ENCODE measurements at places on chromosomes 3 and 15.

GRCh38 chr3:187120326-187120725, 19.0 kb downstream of the RPL39L start:
- no peak for DNase-seq

GRCh38 chr3:105427332-105427731, 60.6 kb downstream of the ALCAM start:
- DNase-seq = no peak

DNA sequence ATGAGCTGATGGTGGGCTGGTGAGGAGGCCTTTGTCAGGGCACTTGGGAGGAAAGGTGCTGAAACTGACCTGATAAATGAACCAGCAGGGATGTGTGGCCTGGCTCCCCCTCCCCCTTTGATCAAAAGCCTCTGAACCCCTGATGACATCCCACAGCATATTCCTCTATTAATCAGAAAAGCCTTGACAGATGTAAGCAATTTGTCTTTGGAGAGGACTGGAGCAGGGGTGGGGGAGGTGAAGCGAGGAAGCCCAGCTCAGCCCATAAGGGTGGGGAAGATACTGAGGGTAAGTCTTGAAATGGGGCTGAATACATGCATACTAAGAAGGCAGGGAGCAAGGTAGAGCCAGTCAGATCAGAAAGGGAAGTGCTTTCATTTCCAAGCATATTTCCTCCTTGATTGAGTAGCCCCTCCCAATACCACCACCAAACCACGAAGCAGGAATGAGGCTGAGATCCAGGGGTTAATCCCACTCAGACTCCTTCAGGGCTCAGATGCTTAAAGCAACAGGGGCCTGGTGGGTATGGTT, 34.7 kb upstream of the MRPS22 start:
- peak; percentile 78 for DNase-seq

DNA sequence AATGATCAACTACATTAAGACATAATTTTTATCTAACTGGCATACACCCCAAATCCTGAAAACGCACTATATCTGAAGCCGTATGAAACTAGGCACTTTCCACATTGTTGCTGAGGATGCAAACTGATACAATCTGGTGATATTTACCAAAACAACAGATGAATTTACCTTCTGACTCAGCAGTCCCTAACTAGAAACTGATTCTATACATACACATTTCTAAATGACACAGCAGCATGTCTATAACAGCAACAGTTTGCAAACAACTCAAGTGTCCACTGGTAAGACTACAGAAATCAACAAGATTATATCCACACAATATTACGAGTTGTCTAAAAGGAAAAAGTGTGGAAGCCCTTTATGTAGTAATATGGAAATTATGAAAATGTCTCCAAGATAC, 22.9 kb downstream of the SECISBP2L start:
- no peak for DNase-seq

DNA sequence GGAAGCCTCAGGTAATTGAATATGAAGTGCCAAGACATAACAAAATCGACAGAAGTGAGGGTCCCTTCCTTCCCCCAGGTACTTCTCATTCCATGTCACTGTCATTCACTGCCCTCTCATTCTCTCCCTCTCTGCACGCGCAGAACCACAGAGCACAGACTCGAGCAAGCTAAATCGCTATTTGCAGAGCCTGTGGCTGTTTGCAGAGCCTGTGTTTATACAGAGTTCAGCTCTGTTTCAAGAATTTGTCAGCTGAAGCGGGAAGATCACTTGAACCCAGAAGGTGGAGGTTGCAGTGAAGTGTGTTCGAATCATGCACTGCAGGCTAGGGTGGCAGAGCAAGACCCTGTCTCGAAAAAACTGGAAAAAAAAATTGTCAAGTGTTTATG, 2.5 kb downstream of the VILL start:
- DNase-seq = no peak

DNA sequence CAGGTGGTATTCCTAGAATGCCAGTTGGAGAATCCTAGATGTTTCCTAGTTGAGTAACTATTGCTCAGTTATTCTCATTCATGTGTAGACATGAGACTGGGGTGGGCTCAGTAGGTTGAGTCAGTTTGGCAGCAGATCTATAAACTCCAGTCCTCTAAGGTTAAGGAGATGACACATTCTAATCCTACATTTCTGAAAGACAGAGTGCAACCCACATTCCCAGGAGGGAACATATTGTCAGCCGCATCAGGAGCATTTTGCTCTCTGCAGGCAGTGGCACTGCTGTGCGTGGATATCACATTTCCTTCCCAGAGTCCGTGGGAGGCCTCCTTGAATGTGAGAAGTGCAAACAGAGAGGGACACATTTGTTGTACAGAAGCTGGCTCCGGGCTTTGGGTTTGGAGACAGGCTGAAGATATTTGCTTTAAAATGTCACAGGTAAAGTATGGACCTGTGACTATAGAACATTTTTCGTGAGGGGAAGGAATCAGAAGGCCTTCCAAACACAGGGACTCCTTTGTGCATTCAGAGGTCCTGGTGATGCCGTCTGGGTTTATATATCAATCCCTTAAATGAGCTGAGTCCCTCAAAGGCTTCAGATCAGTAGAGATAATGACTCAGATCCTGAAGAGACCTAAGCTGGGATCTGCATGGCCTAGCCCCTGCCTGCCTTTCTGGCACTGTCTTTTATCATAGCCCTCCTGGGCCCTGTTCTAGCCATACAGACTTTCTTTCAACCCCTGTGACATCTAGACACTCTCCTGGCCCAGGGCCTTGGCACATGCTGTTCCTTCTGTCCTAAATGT, 156.5 kb downstream of the CADPS start:
- DNase-seq = peak; percentile 87

GRCh38 chr3:154971771-154972326, 108.3 kb upstream of the MME start:
- peak; percentile 81 for DNase-seq

- DNase-seq = peak; percentile 97
Measured at GRCh38 chr3:185549122-185549521, 3.3 kb downstream of the LIPH start.

GRCh38 chr3:190180268-190180667, 59.6 kb upstream of the P3H2 start:
- DNase-seq = peak; percentile 72

DNA sequence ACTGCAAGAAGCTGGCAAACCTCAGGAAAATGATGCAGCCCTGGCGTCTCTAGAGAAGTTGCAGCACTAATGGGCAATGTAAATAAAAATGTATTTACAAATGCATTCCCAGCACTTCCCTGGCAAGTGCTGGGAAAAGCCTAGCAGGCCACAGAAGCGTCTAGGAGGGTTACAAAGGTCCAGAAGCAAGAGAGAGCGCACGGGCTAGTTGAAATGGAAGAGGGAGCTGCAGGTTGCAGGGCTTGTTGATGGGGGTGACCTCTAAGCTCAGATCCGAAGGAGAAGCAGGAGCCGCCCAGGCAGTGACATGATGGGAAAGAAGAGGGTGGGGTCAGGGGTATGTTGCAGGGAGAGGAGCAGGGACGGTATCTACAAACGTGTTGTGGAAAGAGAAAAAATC, 2.7 kb upstream of the KNL1 start:
- no peak for DNase-seq

DNA sequence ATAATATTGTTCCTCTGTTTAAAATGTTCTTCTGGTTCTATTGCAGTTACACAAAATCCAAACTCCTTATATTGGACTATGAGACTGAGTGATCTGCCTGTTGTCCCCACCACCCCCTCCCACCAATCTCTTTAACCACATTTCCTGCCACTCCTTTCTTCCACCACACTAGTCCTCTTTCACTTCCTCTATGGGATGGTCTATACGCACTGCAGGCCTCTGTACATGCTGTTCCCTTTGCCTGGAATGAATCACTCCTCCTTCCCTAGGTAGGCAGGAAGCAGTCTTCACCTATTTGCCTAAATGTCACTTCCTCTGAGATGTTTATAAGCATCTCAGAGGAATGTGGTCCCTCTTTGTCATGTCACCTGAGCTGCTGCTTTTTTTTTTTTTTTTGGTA, 4.0 kb downstream of the MAP2K1 start:
- DNase-seq = no peak

DNA sequence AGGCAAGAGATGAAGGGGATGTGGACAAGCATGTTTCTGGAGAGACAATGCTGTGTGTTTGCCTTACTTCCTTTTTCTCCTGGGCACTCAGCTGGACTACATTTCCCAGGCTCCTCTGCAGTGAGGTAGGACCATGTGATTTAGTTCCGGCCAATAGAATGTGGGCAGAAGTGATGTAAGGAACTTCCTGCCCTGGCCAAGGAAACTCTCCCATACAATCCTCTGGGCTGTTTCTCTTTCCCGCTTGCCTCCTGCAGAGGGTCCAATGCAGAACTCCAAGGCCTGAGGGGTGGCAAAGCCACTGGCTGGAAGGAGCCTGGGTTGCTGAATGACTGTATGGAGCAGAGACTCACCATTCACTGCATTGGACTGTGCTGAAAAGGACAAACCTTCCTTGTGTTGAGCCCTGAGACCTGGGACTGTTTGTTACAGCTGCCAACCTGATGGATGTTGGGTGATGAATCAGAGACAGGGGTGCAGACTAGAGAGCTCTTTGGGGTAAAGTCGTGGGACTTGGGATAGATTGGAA, 82.7 kb upstream of the SLC6A6 start:
- DNase-seq = peak; percentile 69

DNA sequence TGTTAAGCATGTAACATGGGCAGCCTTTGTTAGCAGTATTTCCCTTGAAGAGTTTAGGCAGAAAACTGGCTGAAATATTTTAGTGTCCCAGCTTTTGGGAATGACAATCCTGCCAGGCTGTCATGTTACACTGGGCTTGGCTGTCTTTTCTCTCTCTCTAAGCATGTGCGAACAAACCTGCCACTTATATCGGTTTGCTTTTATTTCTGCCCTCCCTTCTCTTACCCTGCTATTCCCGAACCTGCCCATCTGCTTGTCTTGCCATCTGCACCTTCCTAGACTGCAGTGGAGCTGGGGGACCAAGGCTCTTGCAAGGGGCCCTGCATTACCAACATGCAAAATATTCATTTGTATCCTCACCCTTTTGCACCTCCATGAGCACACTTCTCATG, 339.6 kb downstream of the EPHB1 start:
- no peak for DNase-seq

DNA sequence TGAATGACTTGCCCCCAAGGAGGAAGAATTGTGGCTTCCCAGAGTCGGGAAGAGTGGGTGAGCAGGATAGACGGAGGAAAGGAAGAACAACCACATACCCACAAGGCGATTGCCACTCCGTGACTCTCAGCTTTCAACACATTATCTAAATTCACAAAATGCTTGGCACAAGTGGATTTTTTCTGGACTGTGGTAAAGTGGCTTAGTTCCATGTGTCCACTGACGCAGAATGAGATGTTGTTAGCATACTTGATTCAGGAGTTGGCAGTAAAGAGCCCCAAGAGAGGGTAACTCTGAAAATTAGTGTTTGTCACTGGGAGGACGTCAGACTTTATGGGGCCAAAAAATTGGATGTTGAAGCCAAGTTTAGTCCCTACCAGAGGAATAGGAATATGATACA, 198.8 kb upstream of the CTNNB1 start:
- peak; percentile 16 for DNase-seq

- no peak for DNase-seq
Measured at GRCh38 chr15:74692327-74692726, 3.5 kb downstream of the EDC3 start.

DNA sequence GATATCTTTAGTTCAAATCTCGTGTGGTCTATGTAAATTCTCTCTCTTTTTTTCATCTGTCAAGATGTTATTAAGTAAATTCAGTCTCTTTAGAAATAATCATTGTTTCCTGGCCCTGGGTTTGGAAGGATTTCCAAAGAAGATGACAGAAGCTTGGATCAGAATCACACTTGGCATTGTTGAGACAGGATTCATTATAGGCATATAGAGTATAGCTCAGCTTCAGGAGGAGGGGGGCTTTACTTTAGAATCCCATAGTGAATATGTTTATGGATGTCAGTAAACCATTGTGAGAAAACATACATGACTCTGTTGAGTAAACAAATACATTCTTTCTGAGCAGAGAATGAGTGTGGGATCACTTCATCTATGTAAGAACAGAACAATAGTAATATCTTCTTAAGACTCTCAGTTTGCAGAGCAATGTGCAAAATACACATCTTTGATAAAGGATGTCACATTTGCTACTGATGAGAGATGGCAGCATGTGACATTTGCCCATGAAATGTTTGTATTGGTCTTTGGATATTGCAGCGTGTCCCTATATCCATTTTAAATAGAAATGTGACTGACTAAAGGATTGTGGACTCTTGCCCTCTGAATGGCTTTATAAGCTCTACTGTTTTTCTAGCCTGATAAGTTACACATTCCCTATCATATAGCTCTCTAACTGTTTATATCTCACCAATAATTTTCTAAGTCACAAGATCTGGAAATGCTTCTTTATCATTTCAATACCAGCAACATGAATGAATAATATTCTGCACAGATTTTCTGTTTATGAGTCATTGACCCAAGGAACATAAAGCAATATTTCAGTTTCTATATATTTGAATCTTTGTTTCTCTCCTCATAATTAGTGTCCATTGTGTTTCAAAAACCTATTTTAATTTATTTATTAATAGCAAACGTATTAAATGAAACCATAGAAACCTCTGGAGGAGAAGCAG, 95.6 kb upstream of the THRB start:
- DNase-seq = peak; percentile 31

DNA sequence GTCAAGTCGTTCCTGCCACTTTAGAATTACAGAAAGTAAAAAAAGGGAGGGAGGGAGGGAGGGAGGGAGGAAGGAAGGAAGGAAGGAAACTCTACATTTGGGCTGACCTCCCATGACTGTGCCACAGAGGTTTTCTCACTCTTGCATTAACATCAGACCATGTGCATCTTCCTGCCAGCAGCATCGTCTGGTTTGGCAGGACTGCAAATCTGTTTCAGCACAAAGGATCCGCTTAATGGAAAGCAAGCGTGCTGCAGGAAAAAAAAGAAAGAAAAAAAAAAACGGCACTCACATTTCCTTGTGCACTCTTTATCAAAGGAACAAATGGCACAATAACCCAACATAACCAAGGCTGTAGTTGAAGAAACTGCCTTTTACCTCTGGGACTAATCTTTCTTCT, 148.8 kb upstream of the HES1 start:
- no peak for DNase-seq

DNA sequence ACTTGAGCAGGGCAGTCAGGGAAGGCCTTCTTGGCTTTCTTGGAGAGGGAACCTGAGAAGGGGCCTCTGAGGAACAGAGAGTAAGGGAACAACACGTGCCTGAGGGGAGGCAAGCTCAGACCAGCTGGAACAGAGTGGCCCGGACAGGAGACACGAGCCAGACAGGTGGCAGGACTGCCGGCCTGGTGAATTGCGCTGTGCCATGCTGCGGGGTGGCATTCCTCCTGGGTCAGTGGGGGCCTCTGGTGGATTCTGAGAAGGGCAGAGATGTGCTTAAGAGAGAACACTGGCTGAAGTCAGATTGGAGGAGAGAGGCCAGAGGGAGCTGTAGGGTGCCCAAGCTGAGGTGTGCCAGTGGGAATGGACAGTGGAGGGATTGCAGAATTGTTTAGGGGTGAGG, 4.9 kb downstream of the CHAC1 start:
- peak; percentile 19 for DNase-seq

- DNase-seq = peak; percentile 13
Measured at GRCh38 chr3:2921903-2922302, 188.3 kb downstream of the IL5RA start.

DNA sequence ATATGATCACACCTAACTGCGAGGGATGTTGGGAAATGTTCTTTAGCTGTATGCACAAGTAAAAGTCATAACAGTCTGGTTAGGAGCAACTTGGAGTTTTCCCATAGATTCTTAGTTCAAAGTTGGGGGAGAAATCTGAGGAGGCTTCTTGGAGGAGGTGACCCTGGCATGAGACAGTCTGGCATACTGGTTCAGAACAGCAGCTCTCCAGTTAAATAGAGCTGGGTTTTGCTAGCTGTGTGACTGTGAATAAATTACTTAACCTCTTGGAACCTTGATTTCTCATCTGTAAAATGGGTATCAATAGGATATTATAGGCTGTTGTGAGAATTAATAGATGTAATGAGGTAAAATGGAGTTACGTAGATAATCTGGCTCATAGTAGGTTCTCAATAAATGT, 49.1 kb upstream of the DGKG start:
- DNase-seq = no peak
